ENCODE measurements at places on chromosomes 4 and X.

DNA sequence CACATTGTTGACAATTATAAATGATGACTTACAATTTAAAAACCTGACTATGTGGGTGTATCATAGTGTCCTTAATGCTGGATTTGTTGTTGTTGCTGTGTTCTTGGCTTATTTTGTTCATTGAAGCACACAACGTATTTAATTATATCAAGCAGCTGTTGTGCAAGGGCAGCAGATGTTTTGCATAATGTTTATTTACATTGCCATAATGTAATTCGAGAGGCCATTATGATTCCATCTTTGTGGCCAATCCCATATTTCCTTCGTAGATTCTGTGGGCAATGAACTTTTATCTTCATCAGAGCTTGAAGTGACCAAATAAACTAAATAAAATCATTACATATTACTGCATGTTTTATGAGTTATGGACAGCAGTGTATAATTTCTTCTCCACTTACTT, 422.6 kb upstream of the GALNTL6 start:
- DNase-seq, result no peak

DNA sequence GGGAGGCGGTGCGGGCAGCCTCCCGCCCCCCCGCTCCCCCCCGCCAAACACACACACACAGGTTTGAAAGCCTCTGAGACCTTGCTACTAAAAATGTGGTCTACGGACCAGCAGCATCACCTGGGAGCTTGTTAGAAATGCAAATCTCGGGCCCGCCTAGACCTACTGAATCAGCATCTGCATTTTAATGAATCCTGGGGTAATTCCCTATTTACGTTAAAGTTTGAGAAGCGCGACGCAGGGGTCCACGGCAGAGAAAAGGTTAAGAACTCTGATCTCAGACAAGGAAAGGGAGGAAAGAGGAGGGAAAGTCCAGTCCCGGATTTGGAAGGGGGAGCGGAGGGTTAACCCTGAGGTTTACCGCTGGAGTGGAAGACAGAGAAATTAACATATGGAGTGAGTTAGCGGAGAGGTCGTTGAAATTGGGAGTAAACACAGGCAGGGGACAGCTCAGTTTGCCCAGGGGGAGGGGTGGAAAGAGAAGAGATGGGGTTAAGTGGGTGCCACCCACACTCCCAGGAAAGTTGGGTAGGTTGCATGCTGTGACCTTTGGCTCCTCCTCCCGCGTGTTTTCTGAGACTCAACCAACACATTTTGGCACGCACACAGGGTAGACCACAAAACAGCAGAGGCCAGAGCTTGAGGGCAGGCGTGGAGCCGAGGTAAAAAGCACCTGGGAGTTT, 483.6 kb downstream of the BCOR start:
- DNase-seq, result no peak

DNA sequence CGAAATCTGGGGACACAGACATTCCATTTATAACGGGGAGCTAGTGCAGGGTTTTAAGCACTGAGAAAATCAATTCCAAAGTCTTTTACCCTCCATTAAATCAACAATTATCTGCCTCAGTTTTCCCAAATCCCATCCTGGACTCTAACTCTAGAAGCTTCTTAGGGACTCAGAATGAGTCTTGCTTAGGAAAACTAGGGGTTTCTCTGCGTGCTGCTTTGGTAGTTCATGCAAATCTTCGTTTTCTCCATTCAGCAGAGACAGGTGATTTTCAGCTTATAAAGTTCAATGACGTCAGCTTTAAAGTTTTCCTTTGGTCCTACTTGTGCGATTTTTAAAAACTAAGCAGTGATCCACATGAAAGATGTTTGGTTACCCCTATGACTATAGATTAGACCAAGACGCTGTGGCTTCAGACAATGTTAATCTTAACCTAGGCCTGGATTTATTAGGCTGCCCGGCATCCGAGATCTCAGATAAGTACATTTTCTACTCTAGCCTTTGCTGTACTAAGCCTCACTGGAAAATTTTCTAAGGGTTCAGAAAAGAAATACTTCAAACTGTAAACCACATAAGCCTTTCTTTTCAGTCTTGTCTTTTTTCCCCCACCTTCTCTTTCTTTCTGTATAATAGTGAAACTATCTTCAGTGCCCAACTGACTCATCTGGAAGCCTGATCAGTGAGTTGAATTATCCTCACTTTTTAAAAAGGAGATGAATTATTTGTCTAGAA, 121.4 kb upstream of the GATB start:
- DNase-seq, result no peak

- no peak for DNase-seq
Measured at GRCh38 chr4:8589823-8590545, 2.6 kb upstream of the CPZ start.

DNA sequence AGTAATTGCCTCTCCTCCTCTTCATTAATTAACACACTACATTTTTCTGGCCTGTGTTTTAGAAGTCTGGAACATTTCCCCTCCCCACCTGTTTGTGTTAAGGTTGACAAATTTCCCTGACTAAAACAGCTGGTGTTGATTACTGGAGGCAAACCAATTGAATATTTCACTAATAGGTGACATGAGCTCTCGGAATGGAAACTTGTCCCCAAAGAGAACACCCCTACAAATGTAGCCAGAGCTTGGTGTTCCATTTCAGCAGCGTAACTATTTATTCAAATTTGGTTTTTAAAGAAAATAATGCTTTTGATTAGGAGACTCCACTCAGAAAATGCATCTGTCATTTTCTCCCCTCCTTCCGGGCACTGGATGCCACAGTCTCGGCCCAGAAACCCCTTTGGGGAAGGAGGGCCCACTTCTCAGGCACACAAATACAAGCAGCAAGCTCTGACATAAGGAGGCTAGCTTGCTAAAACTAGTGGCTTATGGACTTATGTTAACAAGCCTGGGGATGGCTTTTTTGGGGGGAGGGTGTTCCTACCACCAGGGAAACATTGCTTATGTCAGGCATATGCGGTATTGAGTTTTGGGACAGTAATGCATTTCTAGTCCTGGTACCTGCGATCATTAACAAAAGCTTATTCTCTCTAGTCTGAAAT, 2.2 kb downstream of the RNF150 start:
- no peak for DNase-seq

DNA sequence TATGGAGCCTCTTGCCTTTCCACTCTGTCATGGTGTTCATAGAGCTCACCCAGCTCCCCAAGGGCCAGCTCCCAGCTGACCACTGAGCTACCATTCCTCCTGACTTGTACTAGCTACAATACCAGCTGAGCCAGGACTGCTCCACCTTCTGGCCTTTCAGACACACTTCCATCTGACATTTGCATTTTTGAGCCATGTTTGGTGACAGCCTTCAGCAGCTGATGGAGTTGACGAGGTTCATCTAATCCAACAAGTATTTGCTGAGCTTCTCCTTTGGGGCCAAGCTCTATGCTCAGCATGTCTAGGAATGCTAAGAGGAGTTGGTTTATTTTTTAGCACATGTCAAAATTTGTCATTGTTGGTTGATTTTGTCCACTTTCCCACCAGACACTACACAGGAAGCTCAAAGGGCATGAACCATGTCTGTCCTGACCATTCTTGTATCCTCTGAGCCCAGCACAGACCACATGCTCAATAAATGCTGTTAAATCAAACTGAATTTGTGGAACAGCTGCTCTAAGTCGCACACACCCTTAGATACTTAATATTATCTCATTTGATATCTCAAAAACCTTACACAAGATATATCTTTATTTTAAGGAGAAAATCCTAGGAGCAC, 142.6 kb upstream of the PPARGC1A start:
- no peak for DNase-seq

- DNase-seq, result no peak
Measured at GRCh38 chr4:183681119-183681518, 22.0 kb downstream of the TRAPPC11 start.

GRCh38 chr4:149202117-149202516, 613.5 kb downstream of the IQCM start:
- no peak for DNase-seq

DNA sequence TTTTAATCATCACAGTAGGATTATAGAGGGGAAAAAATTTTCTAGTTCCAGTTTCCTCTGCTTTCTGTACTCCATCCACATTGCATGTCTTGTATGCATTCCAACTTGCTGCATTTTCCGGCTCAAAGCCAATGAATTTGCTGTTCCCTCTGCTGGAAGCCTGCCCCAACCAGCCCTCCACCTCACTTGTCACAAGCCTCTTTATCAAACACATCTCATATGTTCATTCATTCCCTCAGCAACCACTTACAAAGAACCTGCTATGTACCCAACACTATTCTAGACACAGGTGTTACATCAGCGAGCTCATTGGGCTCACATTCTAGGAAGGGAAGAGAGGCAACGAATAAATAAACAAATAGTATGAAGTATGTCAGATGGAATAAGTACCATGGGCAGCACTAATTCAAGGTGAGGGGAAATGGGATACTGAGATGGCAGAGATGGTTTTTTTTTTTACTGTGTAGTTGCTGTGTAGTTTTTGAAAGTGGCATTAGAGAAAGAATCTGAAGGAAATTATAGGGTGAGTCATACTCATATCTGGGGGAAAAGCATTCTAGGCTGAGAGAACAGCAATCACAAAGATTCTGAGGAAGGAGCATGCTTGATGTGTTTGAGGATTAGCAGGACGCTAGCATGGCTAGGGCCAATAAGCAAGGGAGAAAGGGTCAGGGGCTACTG, 332.5 kb downstream of the PDGFC start:
- no peak for DNase-seq

GRCh38 chr4:14908635-14909034, 93.6 kb upstream of the CPEB2 start:
- no peak for DNase-seq

DNA sequence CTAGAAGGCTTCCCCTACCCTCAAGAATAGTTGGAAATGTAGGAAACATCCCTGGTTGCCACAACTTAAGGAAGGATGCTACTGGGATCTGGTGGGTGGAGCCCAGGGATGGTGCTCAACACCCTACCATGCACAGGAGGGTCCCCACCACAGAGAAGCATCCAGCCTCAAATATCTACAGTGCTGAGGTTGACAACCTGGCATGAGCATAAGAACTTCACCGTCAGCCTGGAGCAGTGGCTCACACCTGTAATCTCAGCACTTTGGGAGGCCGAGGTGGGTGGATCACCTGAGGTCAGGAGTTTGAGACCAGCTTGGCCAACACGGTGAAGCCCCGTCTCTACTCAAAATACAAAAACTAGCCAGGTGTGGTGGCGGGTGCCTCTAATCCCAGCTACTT, 24.0 kb upstream of the ASMTL start:
- no peak for DNase-seq

GRCh38 chrX:70755850-70756249, 152.7 kb downstream of the TEX11 start:
- DNase-seq, result peak; percentile 49

DNA sequence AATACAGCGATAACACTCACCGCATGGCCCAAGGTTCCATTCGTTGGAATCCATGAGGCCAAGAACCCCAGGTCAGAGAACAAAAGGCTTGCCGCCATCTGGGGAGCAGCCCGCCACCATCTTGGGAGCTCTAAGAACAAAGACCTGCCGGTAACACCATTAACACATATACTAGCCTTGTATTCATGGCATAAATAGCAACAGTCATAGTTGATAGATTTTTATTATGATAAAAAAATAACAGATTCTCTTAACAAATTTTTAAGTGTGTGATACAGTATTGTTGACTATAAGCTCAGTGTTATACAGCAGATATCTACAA, 309.4 kb downstream of the GLUD2 start:
- DNase-seq, result no peak

DNA sequence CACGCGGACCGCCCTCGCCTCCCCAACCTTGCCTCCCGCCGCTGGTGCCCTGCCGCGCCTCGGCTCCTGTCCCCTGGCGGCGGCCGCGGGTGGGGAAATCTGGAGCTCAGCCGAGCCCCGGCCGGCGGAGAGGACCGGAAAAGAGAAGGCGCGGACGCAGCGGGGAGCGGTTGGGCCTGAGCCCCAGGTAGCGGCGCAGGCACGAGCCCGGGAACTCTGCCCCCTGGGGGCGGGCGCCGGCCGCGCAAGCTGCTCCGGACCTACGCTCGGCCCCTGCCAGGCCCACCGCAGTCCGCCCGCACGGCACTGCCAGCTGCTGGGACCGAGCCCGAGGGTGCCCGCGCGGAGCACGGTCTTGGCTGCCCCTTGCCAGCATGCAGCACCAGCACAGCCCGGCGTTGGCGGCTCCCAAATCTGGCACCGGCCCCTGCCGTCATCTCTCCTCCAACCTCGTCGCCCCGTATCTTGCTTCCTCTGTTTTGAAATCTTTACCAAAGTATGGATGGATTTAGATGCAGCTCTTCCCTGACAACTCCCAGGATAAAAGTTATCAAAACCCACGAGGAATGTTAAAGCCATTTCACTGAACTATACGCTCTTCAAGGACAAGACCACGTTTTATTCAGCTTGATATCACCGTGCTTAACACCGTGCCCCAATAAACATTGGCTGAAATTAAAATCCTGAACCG, at the start of gene PRSS12:
Gene PRSS12, minus strand, starts transcription at position 161 of the 691 bp plus-strand sequence. CDS start 283 bp downstream, outside the sequence.
- peak; percentile 38 for DNase-seq

GRCh38 chr4:146179784-146180370, 4.4 kb downstream of the LSM6 start:
- no peak for DNase-seq

- no peak for DNase-seq
Measured at GRCh38 chr4:80918004-80918403, 112.5 kb upstream of the BMP3 start.

- DNase-seq, result peak; percentile 63
Measured at GRCh38 chrX:79133904-79134303, 10.6 kb upstream of the GPR174 start.

DNA sequence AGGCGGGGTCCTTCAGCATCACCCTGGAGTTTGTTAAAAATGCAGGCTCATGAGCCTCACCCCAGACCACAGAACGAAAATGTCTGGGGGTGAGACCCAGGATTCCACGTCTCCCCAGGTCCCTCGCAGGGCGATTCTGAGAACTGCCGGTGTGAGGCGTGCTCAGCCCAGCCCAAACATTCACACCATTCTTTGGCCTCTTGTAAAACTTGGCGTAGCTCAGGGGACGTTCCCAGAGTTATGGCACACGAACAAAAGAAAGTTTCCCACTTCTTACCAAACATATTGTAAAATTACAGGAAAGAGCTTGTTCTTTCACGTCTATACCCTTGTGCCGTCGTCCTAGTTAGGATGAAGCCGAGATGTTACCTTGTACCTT, 12.9 kb downstream of the CD99 start:
- no peak for DNase-seq

- peak; percentile 2 for DNase-seq
Measured at GRCh38 chrX:53547668-53548067, 113.5 kb upstream of the HSD17B10 start.

- DNase-seq, result no peak
Measured at GRCh38 chr4:169601016-169601771, 11.2 kb downstream of the NEK1 start.

GRCh38 chrX:21770631-21771321, 12.9 kb upstream of the SMPX start:
- DNase-seq, result no peak

DNA sequence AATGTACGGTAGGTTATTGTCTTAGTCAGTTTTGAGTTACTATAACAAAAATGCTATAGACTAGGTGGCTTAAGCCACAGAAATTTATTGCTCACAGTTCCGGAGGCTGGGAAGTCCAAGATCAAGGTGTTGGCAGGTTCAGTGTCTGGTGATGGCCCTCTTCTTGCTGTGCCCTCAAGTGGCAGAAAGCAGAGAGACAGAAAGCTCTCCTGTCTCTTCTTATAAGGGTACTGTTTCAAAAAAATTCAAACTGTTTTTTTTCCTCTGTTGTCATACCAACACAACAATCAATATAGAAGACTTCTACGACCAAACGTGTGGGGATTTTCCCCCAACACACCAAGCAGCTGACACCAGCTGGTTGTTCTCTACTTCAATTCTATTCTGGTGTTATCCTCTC, 53.4 kb downstream of the ADGRG4 start:
- no peak for DNase-seq
